ENCODE measurements at places on chromosomes 1 and 21.

- no peak for DNase-seq
Observed at GRCh38 chr1:54807756-54808155, 6.6 kb upstream of the TTC22 start.

DNA sequence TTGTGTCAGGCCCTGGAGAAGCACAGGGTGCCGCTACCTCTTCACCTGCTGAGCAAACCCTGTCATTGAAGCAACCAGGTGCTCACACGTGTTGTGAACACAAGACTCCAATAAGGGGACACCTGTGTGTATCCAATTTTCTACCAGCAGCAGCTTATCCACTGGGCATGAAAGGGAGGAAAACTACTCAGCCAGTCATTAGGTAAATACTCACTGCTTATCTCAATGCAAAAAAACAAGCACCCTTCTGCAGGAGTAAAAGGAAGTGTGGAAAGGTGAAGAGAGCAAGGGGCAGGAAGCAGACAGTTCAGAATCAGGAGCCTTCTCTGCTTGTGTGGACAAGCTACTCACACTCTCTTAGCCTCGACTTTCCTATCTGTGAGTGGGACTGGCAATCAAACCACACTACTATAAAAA lies 148.9 kb downstream of the ETS2 start:
- no peak for DNase-seq

GRCh38 chr1:67755619-67756018 lies 70.6 kb downstream of the GADD45A start:
- DNase-seq, result no peak

GRCh38 chr1:116991171-116991845 lies 10.3 kb upstream of the CD101 start:
- no peak for DNase-seq

DNA sequence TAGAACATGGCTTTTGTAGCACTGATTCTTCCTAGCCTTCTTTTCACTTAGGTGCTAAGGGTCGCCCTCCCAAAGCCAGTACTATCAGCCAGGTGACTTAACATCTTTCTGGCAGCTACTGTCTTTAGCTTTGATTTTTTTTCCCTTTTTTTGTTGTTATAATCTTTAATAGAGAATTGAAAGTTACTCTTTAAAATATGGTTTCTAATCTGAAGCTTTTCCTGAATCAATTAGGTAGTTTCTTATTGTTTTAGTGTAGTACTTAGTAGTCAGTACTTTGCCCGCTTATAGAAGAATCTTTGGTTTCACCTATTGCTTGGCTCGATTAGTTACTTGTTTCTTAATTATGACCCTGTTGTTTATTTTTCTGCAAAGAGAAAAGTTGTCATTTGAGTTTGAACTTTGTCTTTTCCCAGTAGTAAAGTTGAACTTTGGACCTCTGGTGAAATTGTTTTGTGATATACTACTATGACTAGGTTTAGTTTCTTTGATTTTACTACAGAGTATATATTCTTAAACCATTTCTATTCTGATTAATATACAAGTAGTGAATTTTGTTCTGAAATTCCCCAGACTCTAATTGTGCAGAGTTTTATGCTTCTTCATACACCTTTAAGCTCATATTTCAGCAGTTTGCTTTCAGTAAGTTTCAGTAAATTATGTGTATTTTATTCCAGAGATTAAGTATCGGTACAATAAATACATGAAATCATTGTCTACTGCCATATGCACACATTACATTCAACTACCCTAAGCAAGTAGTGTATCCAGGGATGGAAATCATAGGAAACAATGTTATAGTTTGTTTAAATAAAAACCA lies 3.9 kb downstream of the MAGI3 start:
- DNase-seq, result no peak

- DNase-seq, result no peak
Observed at GRCh38 chr1:115456441-115456961, 118.5 kb upstream of the NGF start.

- DNase-seq, result peak; percentile 41
Observed at GRCh38 chr1:6724517-6725141, 23.0 kb upstream of the DNAJC11 start.

DNA sequence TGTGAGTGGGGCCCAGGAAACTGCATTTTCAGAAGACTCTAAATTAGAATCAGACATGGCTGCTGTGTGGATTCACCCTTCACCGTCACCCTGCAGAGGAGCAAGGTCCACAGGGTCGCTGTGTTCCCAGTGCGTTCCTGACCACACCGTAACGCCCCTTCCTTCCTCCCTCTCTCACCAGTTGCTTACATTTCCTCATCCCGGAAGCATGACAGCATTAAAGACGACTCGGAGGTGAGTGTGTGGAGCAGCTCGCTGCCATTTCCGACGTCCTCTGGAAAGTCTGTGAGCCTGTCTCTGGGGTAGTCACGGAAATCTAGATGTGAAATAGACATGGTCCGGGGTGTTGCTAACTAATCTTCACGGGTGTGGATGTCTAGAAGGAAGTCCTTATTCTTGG lies 45.9 kb downstream of the FAAP20 start:
- DNase-seq, result no peak

DNA sequence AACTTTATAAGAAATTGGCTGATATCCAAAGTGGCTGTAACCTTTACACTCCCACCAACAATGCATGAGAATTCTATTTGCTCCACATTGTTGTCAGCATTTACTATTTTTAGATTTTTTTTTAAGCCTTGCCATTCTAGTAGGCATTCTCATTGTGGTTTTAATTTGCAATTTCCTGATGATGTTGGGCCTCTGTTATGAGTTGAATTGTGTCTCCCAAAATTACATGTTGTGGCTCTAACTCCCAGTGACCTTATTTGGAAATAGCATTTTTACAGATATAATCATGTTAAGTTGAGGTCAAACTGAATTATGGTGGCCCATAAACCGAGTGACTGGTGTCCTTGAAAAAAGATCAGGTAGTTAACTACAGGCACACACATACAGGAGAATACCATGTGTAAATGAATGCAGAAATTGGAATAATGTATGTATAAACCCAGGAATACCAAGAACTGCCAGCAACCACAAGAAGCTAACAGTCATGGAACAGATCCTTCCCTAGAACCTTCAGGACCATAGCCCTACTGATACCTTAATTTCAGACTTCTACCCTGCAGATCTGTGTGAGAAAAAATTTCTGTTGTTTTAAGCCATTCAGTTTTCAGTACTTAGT lies 348.8 kb upstream of the DAB1 start:
- no peak for DNase-seq

DNA sequence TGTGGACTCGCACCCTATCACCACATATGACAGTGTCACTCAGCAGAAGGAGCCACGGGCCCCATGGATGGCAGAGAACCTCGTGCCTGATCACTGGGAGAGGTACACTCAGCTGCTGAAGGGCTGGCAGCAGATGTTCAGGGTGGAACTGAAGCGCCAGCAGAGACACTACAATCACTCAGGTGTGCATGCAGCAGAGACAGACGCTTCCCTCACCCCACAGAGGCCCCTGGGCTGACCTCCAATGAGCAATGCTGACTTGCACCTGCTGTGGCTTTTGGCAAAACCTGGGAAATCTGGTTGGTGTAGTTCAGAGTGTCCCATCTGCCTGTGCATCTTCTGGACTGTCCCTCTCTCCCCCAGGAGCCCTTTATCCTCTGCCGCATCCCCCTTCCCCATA lies 51.9 kb downstream of the KIAA1614 start:
- DNase-seq, result no peak

DNA sequence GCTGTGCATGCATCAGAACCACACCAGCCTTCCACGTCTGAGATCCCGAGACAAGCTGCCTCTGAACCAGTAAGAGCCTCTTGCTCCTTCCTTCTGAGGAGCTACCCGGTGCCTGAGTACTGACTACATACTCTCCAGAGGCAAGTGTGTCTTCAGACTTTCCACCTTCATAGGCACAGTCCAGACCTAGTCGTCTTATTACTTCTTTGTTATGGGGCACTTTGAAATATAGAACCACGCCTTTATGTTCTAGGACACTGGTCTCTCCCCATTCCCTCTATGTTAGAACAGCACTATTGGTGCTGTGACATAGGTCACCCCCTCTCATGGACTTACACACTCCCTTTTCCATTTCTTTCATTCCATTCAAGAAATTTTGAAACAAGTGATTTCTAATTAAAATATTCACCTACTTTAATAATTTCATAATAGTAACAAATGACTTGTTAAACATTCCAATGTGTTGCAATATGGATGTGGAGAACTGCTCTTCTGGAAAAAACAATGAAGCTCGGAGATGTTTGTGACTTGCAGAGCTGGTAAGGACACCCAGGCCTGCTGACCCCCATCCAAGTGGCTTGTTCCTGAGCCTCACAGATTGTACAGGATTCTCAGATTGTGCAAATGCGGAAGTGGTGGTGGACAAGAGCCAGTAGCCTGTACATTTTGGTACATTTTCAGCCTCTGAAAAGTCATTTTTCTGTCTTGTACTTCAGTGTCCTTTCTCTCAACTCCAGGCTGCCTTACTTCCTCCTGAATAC lies 76.1 kb upstream of the SIPA1L2 start:
- no peak for DNase-seq

Measured in COLO829 (cell line).